ENCODE measurements at places on chromosomes 3 and 15.

- DNase-seq = no peak
Observed at GRCh38 chr15:95761501-95762165, 568.9 kb upstream of the NR2F2 start.

GRCh38 chr3:108036984-108037741 is 53.7 kb downstream of the CD47 start:
- peak; percentile 83 for DNase-seq

GRCh38 chr15:44094781-44095180 is 100.3 kb downstream of the FRMD5 start:
- DNase-seq = no peak

DNA sequence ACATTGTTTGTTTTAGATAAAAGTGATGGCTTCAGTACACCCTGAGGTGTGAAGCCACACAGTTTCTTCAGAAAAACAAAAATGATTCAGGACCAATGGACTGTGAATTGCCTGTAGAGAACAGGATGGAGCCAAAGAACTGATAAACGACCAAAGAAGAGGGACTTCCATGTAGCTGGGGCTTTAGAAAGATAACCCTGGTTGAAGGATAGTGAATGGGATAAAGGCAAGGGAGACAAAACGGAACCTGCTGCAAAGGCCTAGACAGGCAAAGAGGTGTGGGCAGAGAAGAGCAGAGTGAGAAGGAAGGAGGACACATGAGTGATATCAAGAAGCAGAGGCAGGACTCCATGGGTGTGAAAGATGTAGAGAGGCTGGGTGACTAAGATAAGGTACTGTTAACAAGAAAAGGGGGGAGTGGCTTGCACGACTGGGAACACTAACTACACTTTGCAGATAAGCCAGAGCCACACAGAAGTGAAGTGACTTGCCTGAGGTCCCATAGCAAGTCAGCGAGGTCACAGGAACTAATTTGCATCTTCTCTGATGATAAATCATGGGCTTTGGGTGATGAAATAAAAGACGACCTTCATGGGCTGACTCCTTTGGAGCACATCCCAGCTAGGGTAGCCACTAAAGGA is 44.3 kb downstream of the RAB6B start:
- DNase-seq = no peak

DNA sequence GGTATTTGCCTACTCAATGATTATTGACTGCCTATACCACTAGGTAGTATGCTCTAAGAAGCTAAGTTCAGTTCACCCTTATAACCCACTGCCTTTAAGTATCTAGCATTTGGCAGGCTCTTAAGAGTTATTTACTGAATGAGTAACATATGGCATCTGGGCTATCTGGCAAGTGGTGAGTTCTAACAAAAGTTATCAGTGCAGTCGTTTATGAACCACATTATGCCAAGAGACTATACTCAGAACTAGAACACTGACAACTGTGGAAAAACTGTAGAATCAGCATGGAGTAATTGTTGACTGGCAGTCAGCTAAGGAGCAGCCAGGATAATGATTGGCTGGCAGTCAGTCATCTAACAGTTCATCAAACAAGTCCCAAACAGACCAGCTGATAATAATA is 25.8 kb downstream of the RAF1 start:
- no peak for DNase-seq

GRCh38 chr3:100040451-100041225 is 73.7 kb downstream of the FILIP1L start:
- no peak for DNase-seq

DNA sequence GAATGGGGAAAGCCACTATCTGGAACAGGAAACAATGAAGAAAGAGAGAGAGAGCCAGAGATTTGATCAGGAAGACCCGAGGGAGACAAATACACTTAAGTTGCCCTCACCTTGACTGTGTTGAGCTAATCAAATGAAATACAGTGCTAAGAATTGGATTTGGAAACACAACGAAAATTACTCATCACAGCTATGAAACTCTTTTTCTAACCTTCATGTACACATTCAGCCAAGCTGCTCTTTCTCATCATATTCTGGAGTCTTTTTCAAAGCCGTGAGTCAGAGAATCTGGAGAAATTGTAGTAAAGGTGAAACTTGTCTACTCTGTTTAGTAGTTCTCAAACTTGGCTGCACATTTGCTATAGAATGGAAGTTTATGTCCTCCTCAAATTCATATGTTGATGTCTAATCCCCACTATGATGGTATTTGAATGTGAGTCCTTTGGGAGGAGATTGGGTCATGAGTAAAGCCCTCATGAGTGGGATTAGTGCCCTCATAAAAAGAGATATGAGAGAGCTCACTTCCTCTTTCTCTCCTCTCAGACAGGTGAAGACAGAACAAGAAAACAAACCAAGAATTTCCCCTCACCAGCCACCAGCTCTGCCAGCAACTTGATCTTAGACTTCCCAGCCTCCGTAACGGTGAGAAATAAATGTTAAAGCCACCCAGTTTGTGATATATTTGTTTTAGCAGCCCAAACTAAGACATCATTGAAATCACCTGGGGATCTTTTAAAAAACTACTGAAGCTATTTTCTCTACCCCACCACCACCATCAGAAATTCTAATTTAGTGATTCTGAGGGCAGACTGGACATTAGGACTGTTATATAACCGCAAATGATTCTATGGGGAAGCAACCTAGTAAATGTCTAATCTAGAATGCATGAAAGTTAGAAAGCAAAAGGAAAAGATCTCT is 143.6 kb upstream of the GRM7 start:
- DNase-seq = no peak

DNA sequence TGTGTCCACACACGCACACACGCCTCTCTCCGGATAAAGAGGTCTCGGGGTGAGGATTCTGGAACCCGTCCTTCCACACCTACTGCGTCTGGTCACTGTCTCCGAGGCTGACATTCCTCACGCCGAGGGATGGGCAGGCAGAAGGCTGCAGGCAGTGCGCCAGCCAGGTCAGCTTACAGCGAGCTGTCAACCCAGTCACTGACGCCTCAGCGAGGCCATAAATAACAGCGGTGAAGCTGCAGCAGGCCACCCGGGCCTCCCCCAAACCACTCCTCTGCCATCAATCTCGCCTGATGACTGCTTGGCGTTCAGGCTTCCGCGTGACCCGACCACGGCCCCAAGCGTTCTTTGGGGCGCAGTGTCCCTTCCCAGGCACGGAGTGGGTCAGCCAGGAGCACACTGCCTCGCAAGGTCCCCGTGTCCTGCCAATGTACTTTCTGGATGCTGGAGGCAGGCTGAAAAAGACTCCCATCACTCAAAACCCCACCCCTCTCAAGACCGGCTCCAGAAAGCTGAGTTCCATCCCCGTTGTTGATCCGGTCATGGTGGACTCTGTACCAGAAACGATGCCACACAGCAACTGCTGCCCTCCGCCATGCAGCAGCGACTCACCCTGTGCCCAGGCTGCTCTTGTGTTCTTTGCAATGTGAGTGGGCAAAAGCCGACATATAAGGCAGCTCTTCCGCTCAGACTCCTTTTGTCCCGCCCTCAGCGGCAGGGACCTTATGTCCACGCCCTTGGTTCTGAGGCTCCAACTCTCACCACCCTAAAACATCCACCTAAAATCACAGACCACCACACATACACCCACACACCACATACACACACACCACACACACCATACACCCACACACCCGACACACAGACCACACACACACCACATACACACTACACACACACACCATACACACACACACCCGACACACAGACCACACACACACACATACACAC is 27.1 kb downstream of the CPN2 start:
- DNase-seq = no peak

DNA sequence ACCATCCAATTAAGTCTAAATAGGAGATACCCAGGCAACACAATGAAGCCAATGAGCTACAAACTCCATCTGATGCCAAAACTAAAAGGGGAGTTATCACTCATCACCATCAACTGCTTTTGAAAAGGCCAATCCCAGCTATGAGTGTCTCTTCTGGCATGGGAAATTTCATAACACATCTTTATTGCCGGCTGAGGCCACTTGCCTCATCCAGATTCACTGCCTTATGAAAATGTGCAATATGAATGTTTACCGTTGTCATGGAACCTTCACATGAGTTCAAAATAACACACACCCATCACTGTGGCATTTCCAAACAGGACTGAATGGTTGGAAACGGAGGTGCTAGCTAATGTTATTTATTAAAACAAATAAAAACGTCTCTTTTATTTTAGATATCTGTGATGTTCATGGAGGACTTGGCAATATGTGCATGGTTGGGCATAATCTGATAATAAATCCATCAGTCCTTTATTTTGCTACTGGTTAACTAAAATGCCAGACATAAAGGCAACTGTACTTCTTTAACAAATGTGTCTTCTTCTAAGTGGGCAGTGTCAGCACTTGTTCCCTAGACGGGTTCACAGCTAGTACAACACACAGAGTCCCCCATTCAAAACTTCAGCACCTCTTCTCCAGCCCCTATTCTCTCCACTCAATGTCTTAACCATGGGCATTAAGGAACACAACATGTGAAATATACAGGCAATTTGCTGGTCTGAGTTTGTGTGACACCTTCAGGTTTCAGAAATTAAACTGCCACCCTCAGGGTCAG is 143.9 kb downstream of the MAGI1 start:
- no peak for DNase-seq

DNA sequence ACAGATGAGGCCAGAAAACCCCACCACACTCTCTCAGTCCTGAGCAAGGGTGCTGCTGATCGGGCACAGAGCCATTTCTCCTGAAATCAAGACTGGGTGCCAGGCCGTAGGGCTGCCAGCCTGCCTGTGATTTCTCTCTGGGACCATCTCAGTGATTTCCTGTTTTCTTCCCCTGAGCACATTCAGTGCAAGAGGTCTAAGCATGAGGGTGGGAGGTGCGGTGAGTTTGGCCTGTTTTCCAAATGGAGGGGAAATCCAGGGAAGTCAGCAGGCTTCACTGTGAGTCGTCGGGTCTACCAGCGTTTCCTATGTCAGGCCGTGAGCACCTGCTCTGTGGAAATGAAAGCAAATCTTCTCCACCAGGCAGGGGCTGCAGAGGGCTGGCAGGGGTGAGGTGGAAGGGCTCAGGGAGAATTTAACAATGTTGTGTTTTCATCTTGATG is 82.3 kb downstream of the ST6GAL1 start:
- DNase-seq = no peak

GRCh38 chr15:47460795-47461573 is 256.3 kb upstream of the SEMA6D start:
- DNase-seq = no peak

DNA sequence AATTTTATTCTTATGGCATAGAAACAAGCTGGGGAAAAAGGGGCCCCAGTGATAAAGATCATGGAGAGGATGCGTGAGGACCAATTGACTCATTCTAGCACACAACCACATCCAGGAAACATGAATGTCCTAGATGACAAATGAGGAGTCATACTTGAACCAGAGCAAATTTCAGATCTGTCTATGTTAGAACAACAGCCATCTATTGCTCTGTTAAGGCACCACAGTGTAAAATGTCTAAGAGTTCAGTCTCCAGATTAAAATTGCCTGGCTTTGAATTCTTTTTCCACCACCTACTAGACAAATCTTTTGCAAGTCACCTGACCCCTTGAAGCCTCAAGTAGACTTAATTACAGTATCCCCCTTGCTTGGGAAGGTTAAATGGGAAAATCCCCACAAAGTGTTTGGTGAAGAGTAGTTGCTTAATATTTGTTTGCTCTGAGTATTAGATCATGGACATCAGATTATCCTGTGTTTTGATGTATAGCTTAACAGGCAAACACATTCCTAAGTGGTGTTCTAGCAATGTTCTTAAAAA is 258.7 kb upstream of the TGFBR2 start:
- no peak for DNase-seq

DNA sequence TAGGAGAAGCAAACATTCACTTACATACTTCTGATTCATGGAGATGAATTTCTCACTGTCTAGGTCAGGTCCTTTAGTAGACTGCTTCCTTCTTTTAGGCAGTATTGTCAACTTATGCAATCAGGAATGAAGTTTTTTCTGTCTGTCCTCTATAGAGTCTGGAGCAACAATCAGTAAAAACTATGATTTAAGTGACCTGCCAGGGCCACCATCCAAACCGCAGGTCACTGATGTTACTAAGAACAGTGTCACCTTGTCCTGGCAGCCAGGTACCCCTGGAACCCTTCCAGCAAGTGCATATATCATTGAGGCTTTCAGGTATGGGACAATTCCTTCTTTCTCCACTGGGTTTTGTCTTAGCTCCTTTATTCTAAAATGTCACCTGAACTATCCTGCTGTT is 523.1 kb downstream of the ROBO2 start:
- no peak for DNase-seq

- no peak for DNase-seq
Observed at GRCh38 chr3:61682671-61683548, 121.5 kb downstream of the PTPRG start.

GRCh38 chr15:52006702-52007340 is 12.2 kb upstream of the MAPK6 start:
- peak; percentile 41 for DNase-seq

- DNase-seq = no peak
Observed at GRCh38 chr3:49801160-49801559, 1.5 kb upstream of the CDHR4 start.

DNA sequence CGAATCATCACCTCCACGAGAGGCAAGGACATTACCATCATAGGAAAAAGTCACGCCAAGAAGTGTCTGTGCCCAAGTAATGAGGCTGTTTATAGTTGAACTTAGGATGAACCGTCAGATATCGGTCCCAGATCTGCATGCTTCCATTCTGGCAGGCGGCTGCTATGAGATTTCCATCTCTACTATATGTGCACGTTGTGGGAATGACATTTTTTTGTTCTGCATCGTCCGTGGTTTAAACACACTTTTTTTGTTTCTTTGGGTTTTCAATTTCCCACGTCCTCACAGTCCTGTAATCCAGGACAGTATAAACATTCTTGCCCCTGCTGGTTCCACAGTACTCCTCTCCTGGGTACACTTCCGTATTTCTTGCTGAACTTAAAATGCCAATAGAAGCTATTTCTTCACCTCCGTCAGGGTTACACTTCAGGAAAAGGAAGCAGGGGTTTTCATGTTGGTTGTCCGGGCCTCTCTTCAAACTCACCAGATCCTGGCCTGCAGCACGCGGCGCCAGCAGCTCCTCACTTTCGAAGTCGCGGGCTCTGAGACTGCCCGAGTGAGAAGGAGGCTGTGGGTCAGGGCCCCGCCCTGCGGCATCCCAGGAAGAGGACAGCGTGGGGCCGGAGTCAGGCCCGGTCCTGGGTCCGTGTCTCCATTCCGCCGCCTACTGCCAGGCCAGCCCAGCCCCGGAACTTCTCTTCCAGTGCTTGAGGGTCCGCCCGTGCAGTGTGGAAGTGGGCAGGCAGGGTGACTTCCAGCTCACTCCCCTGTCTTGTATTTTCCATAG is 9.8 kb upstream of the TM4SF4 start:
- DNase-seq = no peak

- no peak for DNase-seq
Observed at GRCh38 chr3:37338500-37338899, 164.1 kb upstream of the LRRFIP2 start.
